Muscle of arm (tissue), 14 donors: ENCODE measurements at places on chromosomes 2 and 18.

DNA sequence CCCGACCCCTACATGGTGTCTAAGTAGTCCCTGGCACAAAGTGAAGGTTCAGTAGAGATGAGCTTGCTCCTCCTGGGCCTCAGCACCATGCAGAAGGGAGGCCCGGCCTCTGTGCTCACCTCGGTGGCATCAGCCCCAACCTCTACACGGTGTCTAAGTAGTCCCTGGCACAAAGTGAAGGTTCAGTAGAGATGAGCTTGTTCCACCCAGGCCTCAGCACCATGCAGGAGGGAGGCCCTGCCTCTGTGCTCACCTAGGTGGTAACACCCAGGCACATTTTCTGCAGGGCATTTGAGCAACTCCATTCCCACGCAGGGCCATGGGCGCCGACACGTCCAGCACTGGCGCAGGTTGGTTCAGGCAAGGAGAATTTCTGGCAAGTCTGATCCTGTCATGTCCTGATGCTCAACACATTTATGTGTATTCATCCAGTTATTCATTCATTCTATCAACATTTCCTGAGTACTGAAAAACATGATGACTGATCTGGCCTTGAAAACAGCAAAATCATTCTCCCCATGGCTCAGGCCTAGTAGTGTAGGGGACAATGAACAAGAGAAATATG is 408.2 kb upstream of the MYT1L start:
- DNase-seq: no peak

DNA sequence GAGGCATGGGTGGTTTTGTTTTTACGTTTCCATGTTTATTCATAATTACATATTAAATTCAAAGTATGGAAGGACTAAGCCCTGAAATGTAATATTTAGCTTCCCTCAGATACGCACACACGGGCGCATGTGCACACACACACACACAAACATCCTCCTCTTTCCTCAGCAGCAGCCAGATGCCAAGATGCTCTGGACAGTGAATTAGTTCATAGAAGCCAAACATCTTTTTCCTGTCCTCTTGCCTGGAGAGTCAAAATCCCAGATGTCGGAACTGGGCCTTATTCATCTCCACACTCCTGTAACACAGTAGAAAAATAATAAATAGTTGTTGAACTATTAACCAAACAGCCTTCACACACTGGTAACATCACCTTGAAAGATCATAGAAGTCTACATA is 273.1 kb downstream of the SP3 start:
- DNase-seq: peak; percentile 64

DNA sequence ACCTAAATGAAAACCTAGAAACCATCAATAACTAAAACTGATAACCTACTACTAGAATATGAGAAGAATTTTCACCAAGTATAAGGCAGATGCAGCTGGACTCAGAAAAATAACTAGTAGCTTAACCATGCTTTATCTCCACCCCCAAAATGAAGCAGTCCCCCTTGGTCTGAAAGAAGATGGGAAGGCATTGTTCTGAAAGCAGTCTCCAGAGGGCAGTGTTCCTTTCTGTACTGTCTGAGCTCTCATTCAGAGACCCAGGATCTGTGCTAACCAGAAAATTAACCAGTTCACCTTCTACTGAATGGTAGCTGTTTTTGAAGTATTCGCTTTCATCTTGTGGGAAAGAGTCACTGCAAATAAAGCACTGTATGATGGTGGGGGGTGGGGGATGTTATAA is 273.0 kb downstream of the PDE11A start:
- no peak for DNase-seq

GRCh38 chr2:109138449-109138848 is 9.4 kb downstream of the SH3RF3 start:
- DNase-seq: no peak

GRCh38 chr18:22088996-22089640 is 80.3 kb upstream of the GATA6 start:
- DNase-seq: no peak

DNA sequence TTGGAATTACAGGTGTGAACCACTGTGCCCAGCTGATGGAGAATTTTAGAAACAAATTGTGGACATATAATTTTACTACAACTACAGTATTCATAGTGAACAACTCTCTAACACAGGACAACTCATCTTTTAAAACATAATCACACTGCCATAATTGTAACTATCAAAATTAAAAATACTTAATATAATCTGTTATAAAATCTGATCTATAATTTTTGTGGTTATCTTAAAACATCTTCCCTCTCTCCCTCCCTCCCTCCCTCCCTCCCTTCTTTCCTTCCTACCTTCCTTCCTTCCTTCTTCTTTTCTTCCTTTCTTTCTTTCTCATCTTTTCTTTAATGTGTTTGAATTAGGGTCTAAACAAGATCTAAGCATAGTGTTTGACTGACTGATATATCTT is 577.7 kb downstream of the CNTNAP5 start:
- DNase-seq: no peak

GRCh38 chr2:138329591-138329990 is 172.0 kb upstream of the SPOPL start:
- no peak for DNase-seq

GRCh38 chr2:31863867-31864266 is 146.9 kb downstream of the MEMO1 start:
- no peak for DNase-seq

DNA sequence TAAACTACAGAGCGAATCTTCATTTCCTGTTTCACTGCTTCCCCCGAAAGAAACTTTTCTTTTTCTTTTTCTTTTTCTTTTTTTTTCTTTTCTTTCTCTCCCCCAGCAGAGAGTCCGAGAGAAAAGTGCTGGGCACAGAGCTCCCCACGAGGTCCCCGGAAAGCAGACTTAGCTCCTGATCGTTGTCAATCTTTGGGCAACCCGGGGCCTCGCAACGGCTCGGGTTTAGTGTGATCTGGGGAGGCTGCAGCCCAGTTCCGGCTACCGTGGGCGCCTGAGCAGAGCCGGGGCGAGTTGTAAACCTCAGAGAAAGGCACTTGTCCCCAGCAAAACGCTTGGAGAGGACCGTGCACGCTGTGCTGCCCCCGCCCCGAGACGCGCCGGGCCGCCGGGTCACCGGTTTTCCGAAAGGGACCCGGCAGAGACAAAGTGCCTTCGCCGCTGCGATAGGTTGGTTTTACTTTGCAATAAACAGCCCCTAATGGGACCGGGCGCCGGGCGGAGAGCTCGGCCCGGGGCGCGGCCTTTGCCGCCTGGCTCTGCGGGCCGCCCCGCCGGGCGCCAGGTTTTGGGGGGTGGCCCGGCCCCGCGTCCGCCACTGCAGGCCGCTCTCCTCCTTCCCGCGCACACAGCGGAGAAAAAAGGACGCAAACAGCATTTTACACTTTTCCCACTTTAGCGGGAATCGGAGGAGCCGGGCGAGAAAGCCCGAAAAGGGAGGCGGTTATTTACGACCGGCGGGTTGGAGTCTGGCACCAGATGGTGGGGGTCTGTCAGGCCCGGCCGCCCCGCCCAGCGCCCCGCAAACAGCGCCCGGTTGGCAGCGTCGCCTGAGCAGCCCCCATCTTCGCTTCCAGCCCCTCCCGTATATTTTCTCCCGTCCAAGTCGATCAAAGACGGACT is 136.0 kb downstream of the INSIG2 start:
- DNase-seq: peak; percentile 39

DNA sequence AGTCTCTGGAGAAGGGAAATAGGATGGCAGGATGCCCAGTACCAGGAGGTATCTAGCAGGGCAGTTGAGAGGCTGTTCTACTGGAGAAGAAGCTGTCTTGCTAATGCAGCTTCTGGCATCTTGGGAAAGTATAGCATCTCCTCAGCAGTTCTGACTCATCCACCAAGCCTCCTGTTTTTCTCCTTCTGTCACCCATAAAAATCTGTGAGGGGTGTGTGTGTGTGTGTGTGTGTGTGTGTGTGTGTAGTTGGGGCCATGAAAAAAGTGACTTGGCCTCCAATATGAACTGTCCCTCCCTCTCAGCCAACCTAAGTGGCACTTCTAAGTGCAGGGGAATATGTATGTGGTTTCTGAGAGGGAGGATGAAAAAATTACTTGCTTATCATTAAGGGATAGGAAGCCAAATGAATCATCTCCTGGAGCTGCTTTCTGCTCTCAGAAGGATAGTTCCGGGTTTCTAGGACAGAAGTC is 83.9 kb downstream of the CBLN2 start:
- DNase-seq: no peak

DNA sequence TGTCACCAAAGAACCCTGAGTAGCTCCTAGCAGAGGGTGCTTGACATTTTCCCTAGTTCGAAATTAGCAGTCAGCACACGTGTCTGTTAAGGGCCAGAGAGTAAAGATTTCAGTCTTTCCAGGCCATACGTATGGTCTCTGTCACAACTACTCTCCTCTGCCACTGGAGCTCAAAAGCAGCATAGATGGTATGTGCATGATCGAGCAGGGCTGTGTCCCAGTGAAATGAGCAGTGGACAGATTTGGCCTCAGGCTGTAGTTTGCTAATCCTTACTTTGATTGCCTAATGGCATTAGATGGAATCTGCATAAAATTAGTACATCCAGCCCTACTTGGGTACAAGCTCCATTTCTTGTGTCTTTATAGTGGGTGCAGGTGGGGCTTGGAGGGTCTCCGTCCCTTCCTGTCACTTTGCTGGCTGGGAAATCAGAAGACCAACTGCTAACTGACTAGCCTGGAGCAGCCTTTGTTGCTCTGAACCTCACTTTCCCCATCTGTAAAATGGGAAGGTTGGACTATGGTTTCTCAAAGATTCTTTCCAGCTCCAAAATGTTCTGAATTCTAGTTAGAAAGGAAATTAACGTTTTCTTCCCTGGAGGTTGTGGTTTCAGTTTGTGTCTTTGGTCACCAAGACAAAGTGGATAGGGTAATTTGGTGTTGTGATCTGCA is 108.5 kb downstream of the GLI2 start:
- no peak for DNase-seq

DNA sequence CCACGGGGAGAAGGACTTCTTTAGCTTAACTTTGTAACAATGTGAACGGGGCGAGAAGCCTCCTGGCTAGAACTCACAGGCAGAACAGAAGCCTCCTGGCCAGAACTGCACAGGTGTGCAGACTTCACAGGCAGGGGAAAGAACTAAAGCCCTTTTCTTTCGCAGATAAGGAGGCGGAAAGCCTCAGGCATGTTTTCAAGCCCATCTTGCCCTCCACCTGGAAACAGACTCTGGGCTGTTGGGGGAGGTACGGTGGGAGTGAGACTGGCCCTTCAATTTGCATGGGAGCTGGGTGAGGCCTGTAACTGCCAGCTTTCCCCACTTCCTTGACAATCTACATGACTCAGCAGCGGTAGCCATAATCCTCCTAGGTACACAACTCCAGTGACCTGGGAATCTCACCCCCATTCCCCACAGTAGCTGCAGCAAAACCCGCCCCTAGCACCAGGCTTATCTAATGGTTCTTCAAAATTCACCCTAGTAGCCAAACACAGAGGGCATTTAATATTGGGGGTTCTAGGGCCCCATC is 22.9 kb upstream of the ABCA12 start:
- DNase-seq: no peak

GRCh38 chr18:9521770-9522169 is 46.5 kb downstream of the RALBP1 start:
- DNase-seq: no peak

- DNase-seq: no peak
Measured at GRCh38 chr2:217261452-217261851, 401.6 kb upstream of the TNP1 start.

DNA sequence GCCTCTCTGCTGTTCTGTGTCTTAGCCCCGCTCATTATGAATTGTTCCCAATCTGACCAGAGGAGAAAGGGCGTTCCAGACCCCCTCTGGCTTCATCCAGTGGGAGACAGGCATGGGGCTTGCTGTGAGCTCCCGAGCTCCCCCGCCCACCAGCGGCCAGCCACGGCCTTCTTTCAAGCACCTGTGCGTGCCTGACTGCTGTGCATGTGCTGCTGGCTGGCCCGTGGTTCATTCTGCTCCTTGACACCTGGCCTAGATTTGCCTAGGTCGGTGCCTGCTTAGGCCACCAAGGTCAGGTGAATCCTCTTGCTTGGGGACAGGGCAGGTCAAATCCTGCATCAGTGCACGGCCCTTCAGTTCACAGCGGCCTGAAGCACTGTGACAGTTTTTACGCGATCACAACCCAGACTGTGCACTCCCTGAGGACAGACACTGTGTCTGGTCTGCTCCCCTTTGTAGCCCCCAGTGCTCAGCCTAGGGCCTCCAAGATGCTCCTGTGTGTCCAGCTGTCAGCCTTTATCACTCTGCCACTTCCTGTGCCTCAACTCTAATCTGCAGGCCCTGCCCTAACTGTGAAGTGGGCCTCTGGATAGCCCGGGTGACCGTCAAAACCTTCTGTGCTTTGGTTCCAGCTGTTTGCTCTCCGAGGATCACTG is 3.6 kb upstream of the LPIN1 start:
- DNase-seq: no peak

DNA sequence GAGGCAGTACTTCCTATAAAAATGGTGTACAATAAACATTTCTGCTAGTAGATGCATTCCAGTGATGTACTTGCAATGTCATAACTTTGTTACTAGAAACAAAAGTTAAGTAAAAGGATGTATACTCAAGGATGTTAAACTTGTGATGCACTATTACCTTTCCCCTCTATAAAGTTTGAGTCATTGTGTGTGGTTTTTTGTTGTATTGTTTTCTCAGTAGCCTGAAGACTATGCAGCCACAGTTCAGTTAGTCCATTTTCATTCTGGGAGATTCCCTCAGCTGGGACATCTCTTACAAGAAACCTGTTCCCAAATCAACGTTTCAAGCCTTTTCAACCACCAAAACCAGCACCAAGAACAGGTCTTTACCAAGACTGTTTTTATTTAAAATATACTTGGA is 5.6 kb downstream of the ATP5MC3 start:
- no peak for DNase-seq

- peak; percentile 62 for DNase-seq
Measured at GRCh38 chr2:234823877-234824376, 127.9 kb upstream of the SH3BP4 start.

DNA sequence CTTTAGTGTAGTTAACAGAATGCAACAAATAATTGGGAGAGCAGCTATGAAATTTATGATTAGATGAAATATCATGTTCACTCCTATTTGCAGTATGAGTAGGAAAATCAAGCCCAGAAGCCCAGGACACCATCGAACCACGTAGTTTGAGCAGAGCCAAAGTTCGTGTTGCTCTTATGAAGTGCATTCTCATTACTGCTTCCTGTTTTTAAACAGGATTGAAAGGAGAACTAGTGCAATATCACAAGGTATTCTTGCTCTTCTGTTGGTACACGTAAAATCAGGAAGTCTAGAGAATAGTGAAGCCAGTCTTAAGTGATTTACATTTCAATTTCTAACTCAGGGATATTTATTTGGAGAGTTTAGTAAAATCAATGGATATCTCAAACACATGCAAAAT is 21.1 kb downstream of the ARHGAP15 start:
- DNase-seq: no peak

- no peak for DNase-seq
Measured at GRCh38 chr2:158497486-158497885, 40.7 kb downstream of the PKP4 start.
